Posterior cingulate gyrus (tissue), 11 donors: ENCODE measurements at places on chromosomes 1 and 21.

- no peak for DNase-seq
Measured at GRCh38 chr21:10463156-10463555, 58.2 kb upstream of the TPTE start.

DNA sequence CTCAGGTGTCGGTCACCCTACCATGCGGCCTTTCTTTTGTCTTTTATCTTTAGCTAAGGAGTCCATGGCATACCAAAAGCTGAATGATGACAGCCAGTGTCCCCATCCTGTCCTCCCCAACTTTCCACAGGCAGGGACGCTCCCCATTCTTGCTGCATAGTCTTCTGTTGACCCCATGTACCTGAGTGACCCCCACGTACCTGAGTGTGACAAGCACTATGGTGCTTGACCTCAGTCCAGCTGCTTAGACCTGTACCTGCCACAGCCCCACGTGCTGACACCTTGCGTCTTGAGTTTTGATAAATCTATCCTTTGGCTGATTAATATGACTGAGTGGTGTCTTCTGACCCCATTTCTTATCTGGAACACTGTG is 26.9 kb downstream of the SKI start:
- no peak for DNase-seq

DNA sequence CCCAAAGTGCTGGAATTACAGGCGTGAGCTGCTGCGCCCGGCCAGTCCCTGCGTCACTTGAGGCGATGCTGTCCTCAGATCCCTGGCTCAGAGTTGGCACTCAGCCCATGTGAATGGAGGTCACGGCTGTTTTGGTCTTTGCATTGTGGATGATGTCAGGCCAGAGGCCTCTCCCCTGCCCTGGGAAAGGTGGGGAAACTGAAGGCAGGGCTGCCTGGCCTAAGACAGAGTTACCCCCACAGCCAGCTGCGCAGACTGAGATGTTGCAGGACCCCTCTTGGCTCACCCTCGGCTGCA is 821 bp downstream of the MASP2 start:
- no peak for DNase-seq

- DNase-seq = no peak
Measured at GRCh38 chr1:199449221-199449620, 578.3 kb upstream of the NR5A2 start.

- no peak for DNase-seq
Measured at GRCh38 chr1:5745800-5746610, 246.2 kb downstream of the NPHP4 start.

DNA sequence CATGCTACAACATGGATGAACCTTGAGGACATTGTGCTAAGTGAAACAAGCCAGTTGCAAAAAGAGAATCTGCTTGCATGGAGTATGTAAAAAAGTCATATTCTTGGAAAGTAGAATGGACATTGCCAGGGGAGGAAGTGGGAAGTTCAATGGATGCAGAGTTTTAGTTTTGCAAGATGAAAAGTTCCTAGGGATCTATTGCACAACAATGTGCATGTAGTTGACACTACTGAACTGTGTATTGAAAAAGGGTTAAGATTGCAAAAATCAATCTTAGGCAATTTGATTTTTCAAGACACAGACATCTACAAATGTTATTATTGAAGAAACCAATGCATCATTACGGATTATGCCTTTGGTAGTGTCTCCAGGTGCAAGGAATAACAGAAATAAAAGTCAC is 50.3 kb upstream of the MAGI3 start:
- DNase-seq = no peak

GRCh38 chr1:63135174-63135512 is 187.2 kb upstream of the FOXD3 start:
- DNase-seq = no peak

DNA sequence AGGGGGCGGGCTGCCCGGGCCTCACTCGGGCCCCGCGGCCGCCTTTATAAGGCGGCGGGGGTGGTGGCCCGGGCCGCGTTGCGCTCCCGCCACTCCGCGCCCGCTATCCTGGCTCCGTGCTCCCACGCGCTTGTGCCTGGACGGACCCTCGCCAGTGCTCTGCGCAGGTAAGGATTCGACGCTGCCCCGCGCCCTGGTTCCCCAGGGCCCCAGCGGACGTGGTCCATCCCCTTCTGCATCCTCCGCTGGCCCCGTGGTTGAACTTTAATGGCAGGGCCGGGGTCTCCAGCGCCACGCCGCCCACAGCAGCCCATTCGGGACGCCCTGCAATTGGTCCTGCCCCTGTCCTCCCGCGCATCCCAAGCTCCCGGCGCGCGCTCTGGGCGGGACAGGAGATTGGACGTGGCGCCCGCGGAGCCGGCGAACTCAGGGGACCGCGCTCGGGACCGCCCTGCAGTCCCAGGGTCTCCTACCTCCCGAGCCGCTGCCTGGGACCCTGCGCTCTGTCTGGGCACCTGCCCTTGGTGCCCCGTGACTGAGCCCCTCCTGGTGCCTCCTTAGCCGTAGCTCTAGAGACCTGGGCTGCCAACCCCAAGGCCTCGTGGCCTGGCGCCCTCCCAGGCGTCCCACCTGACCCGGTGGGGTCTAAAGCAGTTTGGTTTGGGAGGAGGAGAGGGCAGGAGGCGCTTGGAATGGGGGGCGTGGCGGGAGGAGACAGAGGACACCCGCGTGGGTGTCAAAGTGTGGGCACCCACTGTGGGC is at the start of gene ALPL:
Gene ALPL (plus strand): TSS at position 73 of the 762 bp plus-strand sequence. CDS start 44,659 bp downstream, outside the sequence.
- DNase-seq = no peak

- DNase-seq = no peak
Measured at GRCh38 chr1:49293016-49293415, 516.3 kb upstream of the BEND5 start.

GRCh38 chr1:52915211-52915854 is 6.2 kb downstream of the ECHDC2 start:
- DNase-seq = no peak

- DNase-seq = no peak
Measured at GRCh38 chr21:26572076-26572701, 897 bp downstream of the CYYR1 start.

DNA sequence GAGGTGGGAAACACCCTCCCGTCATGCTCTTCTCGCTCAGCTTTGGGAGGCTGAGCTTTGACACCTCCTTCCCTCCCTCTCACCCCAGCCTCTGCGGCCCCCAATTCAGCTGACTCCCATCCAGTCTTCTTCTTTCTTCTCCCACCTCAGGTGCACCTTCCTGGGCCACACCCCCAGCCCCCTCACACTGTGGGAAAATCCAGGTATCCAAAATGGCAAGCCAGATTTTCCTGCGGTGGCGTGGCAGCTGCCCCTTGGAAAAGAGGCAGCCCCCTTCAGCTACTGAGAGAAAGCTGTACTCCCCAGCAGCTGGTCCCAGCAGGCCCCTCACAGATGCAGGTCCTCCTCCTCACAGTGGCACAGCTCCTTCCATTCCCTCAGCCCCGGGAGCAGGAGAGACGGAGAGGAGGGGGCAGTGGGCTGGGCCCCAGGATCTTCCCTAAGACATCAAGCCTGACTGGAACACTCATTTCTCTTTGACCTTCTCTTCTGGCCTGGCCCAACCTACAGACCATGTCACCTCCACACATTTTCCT is 61.6 kb downstream of the OPTC start:
- DNase-seq = no peak

DNA sequence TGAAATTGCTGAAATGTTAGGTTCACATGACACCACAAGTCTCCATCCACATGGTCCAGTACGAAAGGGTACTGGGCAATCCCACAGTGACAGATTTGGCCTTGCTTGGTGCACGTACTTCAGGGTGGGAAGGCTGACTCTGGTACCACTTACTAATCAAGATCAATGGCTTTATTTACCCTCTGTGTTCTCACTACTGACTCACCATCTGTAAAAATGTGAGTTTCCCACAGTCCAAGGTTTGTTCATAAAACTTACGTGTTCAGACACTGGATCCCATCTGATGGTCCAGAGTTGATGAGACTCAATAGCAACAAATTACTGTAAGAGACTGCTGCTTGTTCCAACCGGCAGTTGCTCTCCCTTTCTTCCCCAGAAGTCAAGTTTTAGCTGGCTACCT is 231.7 kb downstream of the LMX1A start:
- DNase-seq = no peak
